ENCODE measurements at places on chromosomes 11 and 22.

GRCh38 chr11:112523951-112524350 is 263.3 kb upstream of the PLET1 start:
- no peak for DNase-seq

DNA sequence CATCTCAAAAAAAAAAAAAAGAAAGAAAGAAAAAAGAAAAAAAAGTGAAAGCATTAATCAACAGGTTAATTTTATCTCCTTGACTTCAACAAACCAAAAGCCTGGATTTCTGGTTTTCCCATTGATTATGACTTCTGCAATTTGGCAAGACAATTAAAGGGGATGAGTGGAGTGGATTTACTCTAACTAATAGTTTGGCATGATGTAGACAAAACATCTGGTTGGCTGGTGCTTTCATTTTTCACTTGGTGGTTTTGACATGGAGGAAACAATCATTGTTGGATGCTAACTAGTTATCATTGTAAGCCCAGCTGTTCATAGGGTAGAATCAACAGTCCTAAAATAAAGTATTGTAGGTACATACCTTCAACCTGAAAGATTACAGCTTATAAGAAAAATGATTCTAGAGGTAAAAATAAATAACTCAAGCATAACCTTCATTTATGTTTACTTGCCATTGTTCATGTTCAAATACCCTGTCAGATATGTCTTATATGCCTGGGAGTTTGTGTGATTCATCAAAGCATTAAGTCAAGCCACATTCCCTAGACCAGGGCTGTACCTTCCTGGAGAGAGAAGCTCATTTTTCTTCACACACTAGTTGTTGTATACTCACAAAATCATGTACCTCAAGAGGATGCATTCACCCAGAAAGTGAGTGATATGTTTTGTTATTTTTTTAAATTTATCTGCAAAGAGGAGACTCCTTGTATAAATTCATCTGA is 15.1 kb downstream of the FIBIN start:
- DNase-seq = no peak

- DNase-seq = no peak
Observed at GRCh38 chr22:20380486-20380885, 13.5 kb upstream of the ZNF74 start.

GRCh38 chr11:79594834-79595233 is 154.0 kb upstream of the TENM4 start:
- no peak for DNase-seq

DNA sequence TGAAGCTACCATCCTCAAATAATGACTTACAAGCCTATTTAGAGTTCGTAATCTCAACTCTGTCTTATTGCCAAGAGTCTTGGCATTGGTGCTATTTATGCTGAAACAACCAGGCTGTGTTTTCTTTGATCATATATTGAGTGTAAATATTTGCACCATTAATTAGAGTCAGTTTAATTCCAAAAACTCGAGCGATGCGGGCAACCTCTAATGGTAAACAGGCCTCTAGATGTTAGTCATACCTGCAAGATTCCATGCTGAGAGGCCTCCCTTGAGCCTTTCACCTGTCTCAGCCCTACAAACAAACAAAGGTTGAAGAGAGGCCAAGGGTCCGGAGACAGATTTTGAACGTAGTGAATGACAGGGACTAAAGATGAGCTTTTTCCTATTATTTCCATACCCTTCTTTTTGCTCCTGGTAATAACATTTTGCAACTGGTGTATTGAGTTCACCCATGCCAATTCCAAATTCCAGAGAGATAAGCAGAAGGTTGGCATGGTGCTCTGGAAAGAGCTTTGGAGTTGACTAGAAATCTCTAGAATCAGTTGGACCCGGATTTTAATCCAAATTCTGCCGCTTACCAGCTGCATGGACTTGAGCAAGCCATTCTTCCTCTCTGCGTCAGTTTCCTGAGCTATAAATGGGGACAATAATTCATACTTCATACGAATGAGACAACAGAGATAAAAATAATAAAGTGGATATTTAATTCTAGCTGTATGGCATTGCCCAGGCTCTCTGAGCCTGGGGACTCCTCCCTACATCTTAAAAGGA is 99.1 kb upstream of the ANO1 start:
- no peak for DNase-seq

GRCh38 chr11:44955015-44955738 is 4.5 kb upstream of the TP53I11 start:
- no peak for DNase-seq

- DNase-seq = no peak
Observed at GRCh38 chr22:37289156-37289735, 6.9 kb downstream of the CYTH4 start.

DNA sequence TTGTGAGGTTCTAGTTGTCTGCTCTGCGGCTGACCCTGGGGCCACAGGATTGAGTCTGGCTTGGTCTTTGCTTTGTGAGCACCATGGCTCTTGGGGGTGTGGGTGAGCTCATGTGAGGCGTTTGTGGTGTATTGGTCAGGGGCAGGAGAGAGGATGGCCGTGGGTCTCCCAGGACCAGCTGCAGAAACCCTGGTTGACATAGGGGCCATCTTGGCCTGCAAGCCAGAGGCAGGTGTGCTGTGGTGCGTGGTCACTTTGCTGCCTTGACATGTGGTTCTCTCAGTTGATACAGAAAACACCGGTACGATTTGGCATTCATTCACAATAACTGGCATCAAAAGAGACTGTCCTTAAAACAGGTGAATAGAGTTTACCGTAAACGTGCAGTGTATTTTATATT is 11.3 kb downstream of the PHRF1 start:
- no peak for DNase-seq

DNA sequence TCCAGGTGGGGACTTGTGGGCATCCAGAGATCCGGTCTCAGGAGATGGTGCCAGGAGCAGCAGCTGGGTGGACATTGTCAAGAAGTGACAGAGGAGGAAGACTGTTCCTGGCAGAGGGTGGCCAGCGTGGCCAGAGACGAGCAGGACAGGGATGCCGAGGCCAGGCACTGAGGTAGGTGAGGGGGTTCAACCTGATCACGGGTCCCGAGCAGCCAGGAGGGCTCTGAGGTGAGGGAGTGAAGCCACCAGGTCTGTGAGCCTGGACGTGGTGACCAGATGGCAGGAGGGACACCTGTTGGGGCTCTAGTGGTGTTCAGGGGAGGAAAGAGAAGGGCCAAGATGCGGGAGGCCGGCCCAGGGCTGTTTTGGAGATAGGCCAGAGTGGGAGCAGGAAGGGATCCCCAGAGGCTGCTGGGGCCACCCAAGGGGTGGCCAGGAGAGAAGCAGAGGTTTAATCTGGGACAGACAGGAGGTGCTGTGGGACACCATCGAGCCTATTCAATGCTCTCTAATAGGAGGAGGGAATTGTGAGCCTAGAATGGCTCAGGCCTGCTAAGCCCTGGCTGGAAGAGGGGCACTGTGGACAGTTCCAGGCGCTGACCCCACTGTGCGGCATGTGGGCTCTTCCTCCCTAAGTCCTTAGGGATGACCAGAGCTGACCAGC is 6.3 kb downstream of the PPM1F start:
- no peak for DNase-seq

DNA sequence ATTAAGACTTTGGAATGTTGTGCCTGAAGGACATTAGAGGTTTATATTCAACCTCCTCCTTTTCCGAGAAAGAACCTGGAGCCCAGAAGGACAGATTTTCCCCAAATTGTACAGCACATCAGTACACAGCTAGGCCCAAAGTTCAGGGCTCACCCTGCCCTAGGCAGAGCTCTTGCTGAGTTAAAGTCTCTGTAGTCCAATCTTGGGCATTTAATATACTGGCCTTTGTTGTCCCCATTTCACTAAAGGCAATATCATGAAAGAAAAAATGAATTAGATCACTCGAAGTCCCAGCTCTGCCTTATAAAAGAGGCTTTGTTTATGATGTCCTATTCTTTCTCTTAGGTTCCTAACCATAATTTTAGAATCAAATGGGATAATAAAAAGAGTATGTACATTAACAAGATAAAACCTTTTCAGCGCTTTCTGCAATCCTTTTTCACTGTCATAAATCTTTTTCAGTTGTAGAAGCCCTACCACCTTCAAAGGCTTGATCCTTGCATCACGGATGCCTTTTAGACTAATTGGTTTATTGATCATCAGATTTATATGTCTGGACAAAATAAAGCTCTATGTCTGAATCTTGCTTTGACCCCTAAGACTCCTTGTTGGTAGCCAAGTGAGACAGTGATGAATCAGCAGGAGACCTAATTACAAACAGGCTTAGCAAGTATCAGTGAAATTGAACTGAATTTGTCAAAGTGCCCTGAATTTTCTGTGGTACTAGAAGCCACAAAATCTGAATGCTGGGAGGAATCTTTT is 39.8 kb downstream of the RELT start:
- no peak for DNase-seq

DNA sequence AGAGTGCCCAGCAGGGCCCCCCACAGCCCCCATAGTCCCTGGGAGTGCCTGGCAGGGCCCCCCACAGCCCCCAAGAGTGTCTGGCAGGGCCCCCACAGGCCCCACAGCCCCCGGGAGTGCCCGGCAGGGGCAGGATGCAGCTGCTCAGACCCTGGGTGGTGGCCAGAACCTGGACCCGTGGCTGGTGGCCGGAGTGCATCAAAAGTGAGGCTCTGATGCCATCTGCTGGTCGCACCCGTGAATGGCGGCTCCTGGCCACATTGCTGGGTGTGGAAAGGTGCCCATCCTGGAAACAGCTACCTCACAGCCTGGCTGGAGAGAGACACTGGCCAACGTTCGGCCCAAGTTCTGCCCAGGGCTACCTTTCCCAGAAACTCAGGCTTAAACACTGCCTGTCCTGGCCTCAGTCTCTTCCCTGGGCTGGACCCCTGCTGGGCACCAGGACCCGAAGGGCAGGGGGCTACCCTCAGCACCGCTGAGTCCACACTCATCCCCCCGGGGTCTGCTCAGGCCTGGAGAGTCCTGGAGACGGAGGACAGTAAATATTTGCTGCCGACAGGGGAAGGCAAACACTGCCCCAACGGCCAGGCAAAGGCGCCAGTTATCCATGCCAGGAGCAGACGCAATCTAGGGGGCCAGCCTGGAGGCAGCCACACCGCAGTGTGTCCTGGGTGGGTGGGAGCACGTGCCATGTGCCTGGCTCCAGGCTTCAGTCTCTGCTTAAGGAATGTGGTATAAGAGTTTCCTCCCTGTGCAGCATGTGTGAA is 4.4 kb downstream of the INS start:
- peak; percentile 46 for DNase-seq

DNA sequence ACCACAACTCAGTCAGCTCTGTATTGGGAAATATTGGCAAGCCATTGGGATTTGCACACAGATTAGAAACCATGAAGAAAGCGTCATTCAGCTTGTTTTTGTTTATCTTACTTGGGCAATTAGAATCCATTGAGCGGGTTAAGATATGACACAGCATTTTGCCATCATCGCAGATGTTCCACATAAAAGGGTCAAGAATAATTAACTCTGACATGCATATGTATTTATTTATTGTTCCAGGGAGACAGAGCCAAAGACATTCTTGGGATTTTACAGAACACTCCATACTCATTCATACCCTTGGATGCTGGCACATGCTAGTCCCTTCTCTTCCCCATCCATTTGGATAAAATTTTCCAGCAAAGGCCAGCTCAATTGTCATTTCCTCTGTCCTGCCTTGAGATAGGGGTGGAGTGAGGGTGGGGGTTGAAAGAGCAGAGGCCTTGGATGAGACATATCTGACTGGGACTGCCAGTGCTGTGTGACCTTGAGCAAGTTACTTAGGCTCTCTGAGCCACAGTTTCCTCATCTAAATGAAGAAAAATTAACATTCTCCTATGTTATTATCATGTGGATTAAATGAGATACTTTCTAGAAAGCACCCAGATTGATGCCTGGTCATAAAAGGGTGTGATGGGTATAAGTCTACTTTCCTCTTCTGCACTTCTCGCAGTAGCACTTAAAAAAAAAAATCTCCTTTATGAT is 179.7 kb downstream of the RRAS2 start:
- no peak for DNase-seq

DNA sequence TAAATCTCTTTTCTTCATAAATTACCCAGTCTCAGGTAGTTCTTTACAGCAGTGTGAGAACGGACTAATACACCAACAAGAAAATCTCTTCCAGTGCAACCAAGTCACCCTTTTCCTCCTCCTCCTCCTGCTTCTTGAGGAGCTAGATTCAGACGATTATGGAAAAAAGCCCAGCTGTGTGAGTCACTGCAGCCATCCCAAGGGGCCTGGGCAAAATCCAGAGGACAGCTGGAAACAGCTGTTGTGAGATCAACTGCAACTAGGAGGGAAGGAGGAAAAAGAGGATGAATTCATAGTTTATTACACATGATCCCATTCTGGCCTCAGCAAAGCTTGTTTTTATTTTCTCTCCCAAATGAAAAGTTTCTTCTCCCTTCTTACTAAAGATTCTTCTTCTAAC is 32.9 kb downstream of the RBFOX2 start:
- no peak for DNase-seq

GRCh38 chr22:30344447-30345200 is 12.1 kb downstream of the SF3A1 start:
- no peak for DNase-seq

- DNase-seq = no peak
Observed at GRCh38 chr11:89463266-89463780, 27.9 kb downstream of the NOX4 start.

DNA sequence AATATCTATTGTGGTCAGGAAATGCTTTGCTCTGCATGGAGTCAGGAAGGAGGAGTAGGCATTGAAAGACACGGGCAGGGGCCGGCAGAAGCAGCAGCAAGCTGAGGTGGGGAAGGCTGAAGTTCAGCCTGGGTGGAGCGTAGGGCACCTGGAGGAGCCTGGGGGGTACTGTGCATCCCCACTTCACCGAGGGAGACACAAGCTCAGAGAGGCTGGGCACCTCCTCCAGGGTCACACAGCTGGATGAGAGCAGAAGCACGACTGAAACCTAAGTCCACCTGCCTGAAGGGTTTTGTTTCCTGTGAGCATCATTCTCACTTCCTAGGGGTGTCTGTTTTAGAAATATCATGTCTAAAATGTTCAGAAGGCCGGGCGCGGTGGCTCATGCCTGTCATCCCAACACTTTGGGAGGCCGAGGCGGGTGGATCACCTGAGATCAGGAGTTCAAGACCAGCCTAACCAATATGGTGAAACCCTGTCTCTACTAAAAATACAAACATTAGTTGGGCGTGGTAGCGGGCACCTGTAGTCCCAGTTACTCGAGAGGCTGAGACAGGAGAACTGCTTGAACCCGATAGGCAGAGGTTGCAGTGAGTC is 138.3 kb downstream of the MPPED1 start:
- no peak for DNase-seq

GRCh38 chr11:65625628-65626342 is 10.2 kb downstream of the PCNX3 start:
- peak; percentile 55 for DNase-seq

GRCh38 chr11:93939084-93939760 is 81.9 kb upstream of the HEPHL1 start:
- DNase-seq = no peak

- DNase-seq = no peak
Observed at GRCh38 chr11:80009081-80009480, 568.3 kb upstream of the TENM4 start.

- DNase-seq = no peak
Observed at GRCh38 chr11:35274909-35275785, 136.2 kb downstream of the CD44 start.

GRCh38 chr11:19433791-19434190 is 193.0 kb upstream of the E2F8 start:
- DNase-seq = no peak

Data from effector memory CD8-positive, alpha-beta T cell (primary cell).